ENCODE measurements at places on chromosomes 1 and 21.

DNA sequence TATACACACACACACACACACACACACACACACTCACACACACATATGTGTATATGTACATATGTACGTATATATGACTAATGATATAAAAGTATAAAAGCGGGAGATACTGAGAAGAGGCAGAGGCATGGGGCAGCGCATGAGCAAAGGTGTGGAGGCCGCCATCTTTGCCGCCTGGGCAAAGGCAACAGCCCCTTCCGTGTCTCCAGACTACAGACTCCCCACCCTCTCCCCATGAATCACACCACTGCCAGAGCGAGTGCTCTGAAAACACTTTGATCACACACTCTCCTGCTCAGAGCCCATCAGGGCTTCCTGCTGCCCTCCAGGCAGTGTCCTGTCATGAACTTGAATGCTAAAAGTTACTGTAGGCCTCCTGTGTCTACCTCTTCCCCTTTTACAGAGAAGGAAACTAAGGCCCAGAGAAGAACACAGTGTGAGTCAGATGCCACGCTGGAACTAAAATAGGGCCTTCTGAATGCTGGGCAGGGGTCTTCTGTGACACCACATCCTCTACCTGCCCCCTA lies 54.7 kb upstream of the SSBP3 start:
- DNase-seq: no peak

- no peak for DNase-seq
Observed at GRCh38 chr1:2502661-2503553, 23.5 kb downstream of the PANK4 start.

DNA sequence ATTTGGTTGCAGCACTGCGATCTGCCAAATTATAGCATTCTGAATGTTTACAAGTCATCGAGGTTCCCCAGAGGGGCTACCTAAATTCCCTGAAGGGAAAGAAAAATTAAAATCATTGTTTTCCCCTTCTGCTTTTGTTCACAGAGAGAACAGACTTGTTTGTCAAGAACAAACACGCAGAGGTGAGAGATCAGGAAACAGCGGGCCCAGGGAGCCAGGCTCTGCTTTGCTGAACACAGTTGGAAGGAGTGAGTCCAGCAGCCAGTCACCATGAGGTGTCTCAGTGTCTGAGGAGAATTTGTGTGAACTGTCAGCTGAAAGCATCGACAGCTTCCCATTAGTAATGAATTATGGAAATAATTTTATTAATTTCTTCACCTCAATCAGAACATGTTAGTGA lies 52.5 kb downstream of the RWDD3 start:
- DNase-seq: no peak

DNA sequence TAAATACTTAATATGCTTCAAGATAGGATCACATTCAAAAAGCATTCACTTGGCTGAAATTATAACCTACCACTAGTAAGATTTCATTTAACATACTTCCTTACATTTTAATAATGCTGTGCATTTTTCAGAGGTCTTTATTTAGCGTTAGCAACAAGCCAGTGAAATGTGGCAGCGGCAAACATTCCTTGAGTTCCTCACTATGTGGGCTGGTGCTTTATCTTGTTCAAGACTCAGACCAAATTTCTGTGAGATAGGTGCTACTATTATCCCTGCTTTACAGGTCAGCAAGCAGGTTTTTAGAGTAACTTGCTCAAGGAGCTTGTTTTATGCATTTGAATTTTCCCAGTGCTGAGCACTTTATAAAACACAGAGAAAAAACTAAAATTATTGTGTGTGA lies 132.7 kb downstream of the PLPPR4 start:
- no peak for DNase-seq

- DNase-seq: no peak
Observed at GRCh38 chr21:29639366-29640079, 300.3 kb downstream of the GRIK1 start.

DNA sequence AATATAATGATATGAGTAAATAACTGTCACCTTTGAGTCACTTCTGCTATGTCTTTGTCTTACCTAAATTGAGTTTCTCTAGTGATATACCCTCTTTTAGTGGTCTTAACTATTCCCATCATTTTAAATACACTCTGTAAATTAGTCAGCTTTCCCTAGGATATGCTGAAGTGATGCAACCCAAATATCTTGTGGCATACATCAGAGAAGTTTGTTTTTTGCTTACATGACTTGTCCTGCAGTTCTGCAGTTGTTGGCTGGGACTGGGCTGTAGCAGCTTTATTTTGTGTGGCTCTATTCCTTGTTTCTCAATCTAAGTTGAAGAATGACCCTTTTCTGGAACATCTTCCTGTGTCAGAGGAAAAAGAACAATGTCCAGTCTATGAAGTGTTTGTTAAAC lies 76.4 kb downstream of the TTC3 start:
- no peak for DNase-seq

DNA sequence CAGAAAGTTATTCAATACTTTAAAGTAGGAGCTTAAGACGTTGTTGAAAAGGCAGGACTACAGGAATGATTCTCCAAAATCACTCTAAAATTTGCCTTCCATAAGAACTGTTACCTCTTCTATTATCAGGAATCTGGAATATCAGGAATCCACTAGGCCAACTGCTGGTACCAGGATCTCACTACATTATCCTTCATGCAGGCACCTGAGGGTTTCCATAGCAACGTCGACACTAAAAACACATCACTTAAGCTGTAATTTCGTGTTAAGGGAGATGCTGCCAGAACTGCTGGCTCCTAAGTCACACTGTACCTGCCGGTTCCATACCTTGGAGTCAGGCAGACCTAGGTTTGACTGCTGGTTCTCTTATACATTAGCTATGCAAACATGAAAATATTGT lies 139.7 kb upstream of the C1orf87 start:
- DNase-seq: no peak

Data from T47D (cell line).